Thymus (tissue), 14 donors: ENCODE measurements at places on chromosomes 6 and 20. TPM values are rescaled to one million over a fixed set of nuclear protein-coding genes. Genes with fewer than 3 reads are reported as not detected.
A peak's percentile ranks its signal among the peaks of the same experiment; 100 is the strongest.

Gene JPH2
- total RNA-seq, result 0.14 TPM

Gene BCAS4
- 17.5 TPM for total RNA-seq

Gene VARS1
- total RNA-seq, result 16.6 TPM

Gene KIAA0408
- total RNA-seq, result 0.52 TPM

- no peaks in the 10 kb centered on the region for H3K36me3 ChIP-seq
- no peak overlapping the region for H3K4me3 ChIP-seq
- DNase-seq, result no peak
- H3K27me3 ChIP-seq, result no peaks in the 10 kb centered on the region
Measured at GRCh38 chr6:108897371-108897770, 49.1 kb downstream of the ARMC2 start.

GRCh38 chr6:43702534-43703440, 15.2 kb upstream of the MRPS18A start:
- peaks cover 9% of the 10 kb centered on the region for H3K27me3 ChIP-seq
- H3K4me1 ChIP-seq, result peaks cover 34% of the 10 kb centered on the region
- no peak overlapping the region for H3K4me3 ChIP-seq

GRCh38 chr6:465531-466348, 74.2 kb downstream of the IRF4 start:
- H3K4me1 ChIP-seq, result no peaks in the 10 kb centered on the region
- DNase-seq, result no peak
- no peaks in the 10 kb centered on the region for H3K27me3 ChIP-seq
- no peaks in the 10 kb centered on the region for H3K36me3 ChIP-seq
- H3K4me3 ChIP-seq, result no peak overlapping the region

DNA sequence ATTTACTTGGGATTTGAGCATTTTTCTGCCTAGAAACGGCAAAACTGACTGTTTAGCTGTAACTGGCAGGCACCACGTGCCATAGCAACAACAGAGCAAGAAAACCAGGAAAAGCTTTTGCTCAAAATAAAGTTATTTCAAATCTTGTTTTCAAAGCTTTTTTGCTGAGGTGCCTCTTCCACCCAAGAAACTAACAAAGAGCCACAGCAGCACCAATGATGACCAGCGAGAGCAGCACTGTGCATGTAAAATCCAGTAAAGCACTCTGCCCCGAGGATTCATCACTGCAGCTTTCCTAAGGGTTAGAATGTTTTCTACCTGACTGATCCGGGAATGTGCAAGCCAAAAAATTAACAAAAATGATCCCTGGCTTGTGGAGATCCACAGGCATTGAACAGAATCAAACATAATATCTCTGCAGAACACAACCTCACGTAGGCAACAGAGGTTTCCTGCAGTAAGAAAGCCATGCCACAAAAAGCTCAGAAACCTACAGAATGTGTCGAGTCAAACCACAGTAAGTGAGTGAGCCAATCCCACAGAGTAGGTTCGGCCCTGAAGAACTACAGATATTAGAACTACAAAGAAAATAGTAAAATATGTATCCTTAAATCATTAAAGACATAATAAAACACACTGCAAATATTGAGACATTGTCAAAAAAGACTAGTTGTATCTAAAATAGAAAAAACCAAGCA, 7.4 kb upstream of the ULBP3 start:
- no peak overlapping the region for H3K27ac ChIP-seq
- no peak overlapping the region for H3K4me3 ChIP-seq
- no peaks in the 10 kb centered on the region for H3K4me1 ChIP-seq

GRCh38 chr20:41172296-41173140, 35.2 kb downstream of the PLCG1 start:
- no peaks in the 10 kb centered on the region for H3K27me3 ChIP-seq
- H3K36me3 ChIP-seq, result peaks cover 98% of the 10 kb centered on the region
- no peaks in the 10 kb centered on the region for H3K4me1 ChIP-seq
- peak overlapping the region; percentile 1 for H3K27ac ChIP-seq
- H3K4me3 ChIP-seq, result no peak overlapping the region
- no peak for DNase-seq

DNA sequence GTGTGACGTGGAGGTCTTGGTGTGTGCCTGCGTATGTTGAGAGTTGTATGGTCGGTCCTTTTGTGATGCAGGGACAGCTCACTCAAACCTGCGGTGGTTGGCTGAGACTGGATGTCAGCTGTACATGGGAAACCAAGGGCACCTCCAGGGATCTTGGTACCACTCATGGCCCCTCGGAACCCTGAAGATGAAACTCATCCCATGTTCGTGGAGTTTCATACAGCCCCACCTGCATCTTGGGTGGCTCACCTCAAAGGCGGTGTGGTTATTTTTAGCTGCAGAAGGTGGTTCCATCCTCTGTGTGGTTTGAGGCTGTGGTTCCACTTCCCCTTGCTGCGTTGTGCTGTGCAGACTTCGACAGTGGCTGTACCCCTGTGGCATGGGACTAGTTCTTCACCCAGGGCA, 52.6 kb upstream of the SLC22A1 start:
- peaks cover 80% of the 10 kb centered on the region for H3K36me3 ChIP-seq
- no peak overlapping the region for H3K4me3 ChIP-seq
- peak; percentile 17 for DNase-seq
- H3K4me1 ChIP-seq, result peaks cover 7% of the 10 kb centered on the region
- no peak overlapping the region for H3K27ac ChIP-seq
- no peaks in the 10 kb centered on the region for H3K27me3 ChIP-seq

GRCh38 chr20:38640521-38640920, 38.9 kb downstream of the ARHGAP40 start:
- H3K4me1 ChIP-seq, result no peaks in the 10 kb centered on the region
- no peaks in the 10 kb centered on the region for H3K36me3 ChIP-seq
- peaks cover 2% of the 10 kb centered on the region for H3K27me3 ChIP-seq
- no peak for DNase-seq

GRCh38 chr6:126113261-126113660, 126.9 kb downstream of the TRMT11 start:
- H3K27me3 ChIP-seq, result no peaks in the 10 kb centered on the region
- no peaks in the 10 kb centered on the region for H3K4me1 ChIP-seq
- H3K36me3 ChIP-seq, result no peaks in the 10 kb centered on the region
